ENCODE measurements at places on chromosomes 3 and 15.

GRCh38 chr15:78243491-78243941, 9.2 kb upstream of the ACSBG1 start:
- DNase-seq, result no peak

DNA sequence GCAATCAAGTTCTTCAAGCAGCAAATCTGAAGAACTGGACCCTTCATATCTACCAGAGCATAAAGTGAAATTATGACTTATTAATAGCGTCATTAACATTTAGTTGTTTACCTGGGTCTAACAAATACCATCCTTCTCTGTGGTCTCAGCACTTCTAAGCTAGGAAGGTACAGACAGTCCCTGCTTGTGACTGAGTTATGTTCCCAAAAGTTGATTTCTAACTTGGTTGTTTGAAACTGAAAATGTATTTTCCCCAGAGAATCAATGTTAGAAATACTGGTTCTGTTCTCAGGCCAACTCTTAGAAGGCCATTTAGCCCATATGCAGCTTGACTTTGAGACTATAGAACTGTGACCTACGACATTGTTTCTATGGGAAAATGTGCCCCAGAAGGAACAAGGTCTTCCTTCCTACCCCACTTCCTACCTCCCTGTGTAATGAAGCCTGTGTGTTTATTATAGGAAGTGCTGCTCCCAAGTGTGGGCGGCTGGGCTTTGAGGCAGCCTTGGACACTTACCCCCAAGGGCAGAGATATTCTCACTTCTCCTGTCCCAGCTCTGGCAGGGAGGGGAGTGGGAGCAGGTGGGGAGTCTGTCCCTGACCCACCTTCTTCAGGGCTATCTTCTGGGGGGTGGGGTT, 12.2 kb upstream of the MAPK6 start:
- no peak for DNase-seq

DNA sequence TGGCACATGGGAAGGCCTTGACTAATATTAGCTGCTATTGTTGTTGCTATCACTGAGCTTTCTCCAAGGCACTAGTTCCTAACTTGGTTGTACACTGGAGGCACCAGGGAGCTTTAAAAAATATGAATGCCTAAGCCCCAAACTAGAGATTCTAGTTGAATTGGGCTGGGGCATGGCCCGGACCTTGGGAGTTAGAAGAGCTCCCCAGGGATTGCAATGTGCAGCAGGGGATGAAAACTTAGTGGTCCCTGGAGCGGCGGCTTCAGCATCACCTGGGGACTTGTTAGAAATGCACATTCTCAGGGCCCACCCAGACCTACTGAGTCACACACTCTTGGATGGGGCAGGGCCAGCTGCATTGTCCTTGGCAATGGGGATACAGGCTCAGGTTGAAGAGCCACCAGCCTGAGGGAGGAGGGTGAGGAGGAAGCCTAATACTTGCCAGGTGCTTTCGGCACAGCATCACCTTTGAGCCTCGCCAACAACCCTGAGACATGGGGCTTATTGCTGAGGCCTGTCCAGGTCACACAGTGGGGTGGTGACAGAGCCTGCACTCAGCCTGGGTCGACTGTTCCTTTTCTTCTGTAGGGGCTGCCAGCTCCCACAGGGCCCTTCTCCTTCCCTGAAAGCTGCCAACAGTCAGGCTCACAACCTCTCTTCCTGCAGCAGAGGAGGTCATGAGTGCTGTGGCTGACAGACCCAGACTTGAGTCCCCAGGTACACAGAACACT, 84.5 kb downstream of the ATP2B2 start:
- no peak for DNase-seq

- DNase-seq, result no peak
Measured at GRCh38 chr3:9204253-9204992, 45.0 kb downstream of the SRGAP3 start.

GRCh38 chr3:13040361-13041074, 32.7 kb downstream of the IQSEC1 start:
- DNase-seq, result no peak

- no peak for DNase-seq
Measured at GRCh38 chr3:182978387-182978786, 2.0 kb downstream of the DCUN1D1 start.

GRCh38 chr15:58738046-58738707, 11.3 kb downstream of the ADAM10 start:
- DNase-seq, result no peak

Data from skeletal muscle cell (primary cell).